ENCODE measurements at places on chromosomes 3 and 15.

GRCh38 chr15:70854666-70854976 is 664 bp upstream of the LARP6 start:
- H3K36me3 ChIP-seq = no peaks in the 10 kb centered on the region
- H3K4me1 ChIP-seq = no peaks in the 10 kb centered on the region
- no peak for DNase-seq
- H3K27ac ChIP-seq = no peak overlapping the region

GRCh38 chr3:35649405-35649804 is 10.1 kb downstream of the ARPP21 start:
- no peaks in the 10 kb centered on the region for H3K27me3 ChIP-seq
- H3K36me3 ChIP-seq = no peaks in the 10 kb centered on the region
- H3K4me1 ChIP-seq = no peaks in the 10 kb centered on the region
- no peak overlapping the region for H3K4me3 ChIP-seq

DNA sequence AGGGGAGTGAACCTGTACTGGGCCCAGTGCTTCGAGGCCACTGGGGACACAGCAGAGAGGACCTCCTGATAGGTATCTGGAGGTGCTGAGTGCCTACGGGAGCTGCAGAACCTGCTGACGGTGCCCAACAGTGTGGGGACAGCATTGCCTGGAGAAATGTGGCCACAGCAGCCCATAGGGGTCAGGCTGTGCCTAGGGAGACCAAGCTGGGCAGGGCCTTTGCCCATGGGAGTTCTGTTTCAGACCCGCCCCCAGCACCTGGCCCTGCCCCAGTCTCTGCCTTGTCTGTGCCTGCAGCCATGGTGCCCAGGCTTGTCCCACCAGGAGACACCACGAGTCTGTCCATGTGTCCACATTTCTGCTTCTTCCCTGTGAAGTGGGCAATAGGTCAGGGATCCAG is 15.3 kb upstream of the RPL32 start:
- DNase-seq = no peak
- no peaks in the 10 kb centered on the region for H3K36me3 ChIP-seq
- no peak overlapping the region for H3K4me3 ChIP-seq
- peaks cover 23% of the 10 kb centered on the region for H3K27me3 ChIP-seq
- no peak overlapping the region for H3K27ac ChIP-seq

DNA sequence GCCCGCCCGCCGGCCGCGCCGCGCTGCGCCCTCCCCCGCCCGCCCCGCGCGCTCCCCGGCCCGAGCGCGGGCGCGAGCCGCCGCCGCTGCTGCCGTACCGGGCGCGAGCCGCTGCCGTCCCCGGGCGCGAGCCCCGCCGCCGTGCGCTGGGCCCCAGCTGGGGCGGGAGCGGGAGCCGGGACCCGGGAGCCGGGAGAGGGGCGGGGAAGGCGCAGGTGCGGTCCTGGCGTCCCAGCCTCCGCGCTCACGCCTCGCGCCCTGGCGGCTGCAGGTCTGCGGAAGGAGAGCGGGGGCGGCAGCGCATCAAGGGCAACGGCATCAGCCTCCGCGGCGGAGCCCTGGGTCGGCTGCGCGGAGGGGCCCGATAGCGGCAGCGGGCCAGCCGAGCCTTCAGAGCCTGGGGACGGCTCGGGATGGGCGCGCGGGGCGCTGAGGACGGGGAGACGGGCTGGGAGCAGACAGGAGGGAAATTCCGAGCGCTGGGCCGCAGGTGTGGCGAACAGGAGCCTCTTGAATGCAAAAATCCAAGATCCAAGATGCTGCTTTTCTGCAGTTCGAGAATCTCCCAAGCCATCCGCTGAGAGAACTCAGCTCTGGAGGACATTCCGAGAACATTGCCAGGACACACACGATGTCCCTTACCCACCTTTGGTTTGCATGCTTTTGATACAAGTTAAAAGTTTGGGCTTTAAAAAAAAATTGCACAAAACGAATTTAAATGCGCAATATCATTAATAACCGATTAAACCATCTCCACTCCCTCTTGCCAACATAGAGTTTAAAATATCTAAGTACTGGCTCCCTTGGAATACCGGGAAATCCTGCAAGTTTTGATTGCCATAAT is 251.1 kb downstream of the TJP1 start:
- no peak for DNase-seq
- H3K27ac ChIP-seq = no peak overlapping the region
- no peak overlapping the region for H3K4me3 ChIP-seq
- H3K27me3 ChIP-seq = peaks cover 22% of the 10 kb centered on the region

DNA sequence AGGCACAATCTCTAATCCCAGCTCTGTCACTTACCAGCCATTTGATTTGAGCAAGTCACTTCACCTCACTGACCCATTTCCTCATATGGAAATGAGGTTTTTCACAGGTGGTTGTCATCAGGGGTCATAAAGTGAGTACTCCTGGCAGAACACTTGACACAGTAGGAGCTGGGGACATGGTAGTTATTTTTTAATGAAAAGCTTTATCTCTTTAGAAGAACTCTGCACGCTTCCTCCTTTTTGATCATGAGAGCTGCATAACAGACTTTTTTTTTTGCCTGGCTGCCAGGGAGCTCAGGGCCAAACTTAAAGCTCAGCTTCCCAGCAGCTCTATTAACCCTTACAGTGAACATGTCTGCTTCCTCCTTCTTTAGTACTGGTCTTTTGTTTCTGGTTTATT is 8.4 kb downstream of the VWA5B2 start:
- no peak overlapping the region for H3K27ac ChIP-seq
- no peaks in the 10 kb centered on the region for H3K4me1 ChIP-seq
- H3K27me3 ChIP-seq = peaks cover 22% of the 10 kb centered on the region
- no peak for DNase-seq
- no peak overlapping the region for H3K4me3 ChIP-seq
- peaks cover 9% of the 10 kb centered on the region for H3K36me3 ChIP-seq

DNA sequence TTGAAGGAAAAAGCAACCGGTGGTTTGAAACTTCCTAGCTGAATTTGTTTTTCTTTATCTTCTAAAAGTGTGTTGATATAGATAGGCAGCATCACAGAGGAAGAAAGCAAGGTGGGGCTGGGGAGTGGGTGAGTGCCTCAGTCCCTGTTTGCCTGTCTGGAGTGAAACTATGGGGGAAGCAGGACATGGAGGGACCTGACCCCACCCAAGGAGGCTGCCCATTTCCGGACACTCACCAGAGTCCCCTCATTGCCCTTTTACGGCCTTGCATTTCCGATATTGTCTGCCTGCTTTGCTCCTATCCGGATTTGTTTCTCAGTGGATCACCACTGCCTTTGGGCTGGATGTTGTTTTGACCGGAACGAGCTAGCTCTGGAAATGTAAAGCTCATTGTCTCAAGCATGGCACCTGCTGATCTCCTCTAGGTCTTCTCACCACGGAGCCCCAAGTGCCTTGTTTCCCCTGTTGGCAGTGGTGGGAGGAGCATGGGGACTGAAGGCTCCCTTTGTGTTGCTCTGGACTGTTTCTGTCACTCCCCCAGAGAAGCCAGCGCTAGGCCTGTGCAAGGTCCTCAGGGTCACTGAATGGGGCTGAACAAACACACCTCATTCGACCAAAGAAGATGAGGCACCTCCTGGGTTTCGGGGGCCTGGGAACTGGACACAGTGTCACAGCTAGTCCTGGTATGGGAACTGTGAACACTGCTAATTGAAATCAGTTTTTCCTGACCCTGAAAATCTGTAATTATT is 7.0 kb downstream of the CLDN11 start:
- H3K36me3 ChIP-seq = no peaks in the 10 kb centered on the region
- peaks cover 12% of the 10 kb centered on the region for H3K27me3 ChIP-seq
- DNase-seq = no peak
- H3K4me1 ChIP-seq = peaks cover 7% of the 10 kb centered on the region

DNA sequence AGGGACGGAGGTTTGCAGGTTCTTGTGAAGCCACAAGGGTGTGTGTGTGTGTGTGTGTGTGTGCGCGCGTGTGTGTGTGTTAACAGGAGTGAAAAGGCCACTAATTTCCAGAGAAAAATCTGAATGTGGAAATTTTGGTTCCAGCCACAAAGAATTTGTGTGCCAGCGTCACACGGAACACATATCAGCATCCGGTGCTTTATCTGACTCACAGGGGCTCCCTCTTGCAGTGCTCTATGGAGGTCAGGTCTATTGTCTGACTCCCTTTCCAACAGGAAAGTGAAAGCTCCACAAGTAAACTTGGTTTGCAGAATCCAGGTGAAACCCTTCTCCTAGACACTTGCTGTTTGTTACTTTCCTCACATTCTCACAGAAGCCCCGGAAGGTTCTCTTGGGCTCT is 6.2 kb downstream of the CLDN11 start:
- no peak overlapping the region for H3K27ac ChIP-seq
- peaks cover 6% of the 10 kb centered on the region for H3K27me3 ChIP-seq
- no peak overlapping the region for H3K4me3 ChIP-seq

DNA sequence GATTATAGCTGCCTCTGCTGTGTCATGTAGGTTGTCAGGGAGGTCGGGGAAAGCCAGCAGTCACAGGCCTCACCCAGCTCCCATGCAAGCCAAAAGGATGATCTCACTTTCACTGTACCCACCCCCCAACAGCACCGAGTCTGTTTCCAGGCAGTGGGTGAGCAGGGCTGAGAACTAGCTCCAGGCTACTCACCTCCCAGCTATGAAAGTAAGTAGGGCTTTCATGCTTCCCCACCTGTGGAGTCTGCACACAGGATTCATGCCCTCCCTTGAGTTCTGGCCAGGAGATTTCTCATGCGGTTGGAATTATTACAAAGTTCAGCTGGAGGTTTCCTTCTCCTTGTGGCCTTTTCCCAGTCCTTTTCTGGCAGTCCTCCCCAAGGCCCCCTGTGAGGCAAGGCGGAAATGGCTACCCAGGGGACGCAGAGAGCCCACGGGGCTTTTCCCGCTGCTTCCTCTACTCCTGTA is 356.2 kb downstream of the SV2B start:
- H3K36me3 ChIP-seq = no peaks in the 10 kb centered on the region
- DNase-seq = no peak
- H3K4me3 ChIP-seq = no peak overlapping the region
- peaks cover 3% of the 10 kb centered on the region for H3K27me3 ChIP-seq

GRCh38 chr3:7740458-7740857 is 761.2 kb upstream of the LMCD1 start:
- no peaks in the 10 kb centered on the region for H3K27me3 ChIP-seq
- no peak overlapping the region for H3K4me3 ChIP-seq
- no peaks in the 10 kb centered on the region for H3K4me1 ChIP-seq
- no peaks in the 10 kb centered on the region for H3K36me3 ChIP-seq
- H3K27ac ChIP-seq = no peak overlapping the region

GRCh38 chr15:32717426-32718226 is at the start of gene GREM1:
GREM1 (plus strand) TSS chr15:32718004; CDS start chr15:32730691, 12,687 bp downstream.
- H3K4me3 ChIP-seq = no peak within 1 kb of the TSS
- peaks cover 14% of the 10 kb centered on the region for H3K4me1 ChIP-seq
- no peaks in the 10 kb centered on the region for H3K36me3 ChIP-seq
- no peak for DNase-seq
- peaks cover 32% of the 10 kb centered on the region for H3K27me3 ChIP-seq
- H3K27ac ChIP-seq = no peak within 1 kb of the TSS

- DNase-seq = no peak
- H3K4me1 ChIP-seq = no peaks in the 10 kb centered on the region
- H3K27ac ChIP-seq = no peak overlapping the region
- H3K36me3 ChIP-seq = no peaks in the 10 kb centered on the region
- no peaks in the 10 kb centered on the region for H3K27me3 ChIP-seq
- no peak overlapping the region for H3K4me3 ChIP-seq
These were observed 36.2 kb upstream of the ARID3B start for GRCh38 chr15:74504836-74505235.

DNA sequence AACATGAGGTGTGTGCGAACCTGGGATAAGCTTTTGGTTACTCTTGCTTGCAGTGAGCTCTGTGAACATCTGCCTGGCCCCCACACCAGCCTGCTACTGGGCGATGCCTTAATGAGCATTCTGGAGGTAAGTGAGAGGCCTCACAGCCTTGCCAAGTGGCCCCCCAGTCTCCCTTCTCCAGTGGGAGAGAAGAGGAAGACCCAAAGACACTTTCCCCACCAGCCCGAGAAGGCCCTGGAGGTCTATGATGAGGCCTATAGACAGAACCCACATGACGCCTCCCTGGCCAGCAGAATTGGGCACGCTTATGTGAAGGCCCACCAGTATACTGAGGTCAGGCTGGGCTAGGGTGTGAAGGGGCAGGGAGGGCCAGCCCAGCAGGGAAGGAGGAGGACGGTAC is 22.5 kb downstream of the TTC21A start:
- no peak overlapping the region for H3K27ac ChIP-seq
- H3K27me3 ChIP-seq = no peaks in the 10 kb centered on the region
- peaks cover 10% of the 10 kb centered on the region for H3K4me1 ChIP-seq
- H3K4me3 ChIP-seq = no peak overlapping the region
- no peaks in the 10 kb centered on the region for H3K36me3 ChIP-seq

Measured in T-cell (primary cell).